ENCODE measurements at places on chromosomes 16 and 17.
A peak's percentile ranks its signal among the peaks of the same experiment; 100 is the strongest.

GRCh38 chr17:7213895-7214299 lies 5.7 kb downstream of the DLG4 start:
- peak; percentile 92 for DNase-seq

DNA sequence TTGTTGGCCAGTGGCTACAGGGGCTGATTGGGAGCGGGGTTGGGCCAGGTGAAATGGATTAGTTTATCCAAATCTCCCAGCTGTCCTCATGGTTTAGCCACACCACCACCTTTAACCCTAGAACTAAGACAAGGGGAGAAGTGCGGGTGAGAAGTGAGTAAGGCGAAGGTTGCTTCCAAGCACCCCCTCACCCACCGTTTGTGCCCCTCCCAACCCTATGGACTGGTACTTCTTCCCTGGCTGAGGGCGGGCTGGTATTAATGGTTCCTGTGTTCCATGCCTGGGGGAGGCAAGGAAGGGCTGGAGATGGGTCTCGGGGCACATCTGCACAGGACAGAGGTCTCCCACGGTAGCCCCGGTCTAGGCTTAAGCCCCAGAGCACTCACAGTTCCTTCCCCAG lies 25.1 kb downstream of the NT5M start:
- no peak for DNase-seq

DNA sequence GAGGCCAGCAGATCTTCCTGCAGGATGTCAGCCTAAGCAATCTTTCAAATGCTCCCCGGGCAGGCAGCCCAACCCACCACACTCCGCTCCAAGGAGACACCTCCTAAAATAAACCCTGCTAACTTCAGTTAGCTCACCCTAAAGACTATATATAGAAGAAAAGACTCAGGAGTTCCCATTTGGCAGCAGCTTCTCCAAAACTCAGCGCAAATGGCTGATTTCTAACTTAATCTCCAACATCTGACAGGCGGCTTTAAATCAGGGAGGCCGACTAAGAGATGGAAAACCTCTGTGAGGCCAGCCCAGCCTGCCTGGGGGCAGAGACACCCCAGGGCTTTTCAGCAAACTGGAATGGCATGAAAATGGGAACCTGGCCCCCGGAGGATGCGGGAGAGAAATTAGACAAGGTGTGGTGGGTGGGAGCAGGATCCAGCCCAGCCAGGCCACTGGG lies 91.6 kb downstream of the XYLT1 start:
- no peak for DNase-seq

GRCh38 chr16:23979441-23979840 lies 143.7 kb downstream of the PRKCB start:
- no peak for DNase-seq

DNA sequence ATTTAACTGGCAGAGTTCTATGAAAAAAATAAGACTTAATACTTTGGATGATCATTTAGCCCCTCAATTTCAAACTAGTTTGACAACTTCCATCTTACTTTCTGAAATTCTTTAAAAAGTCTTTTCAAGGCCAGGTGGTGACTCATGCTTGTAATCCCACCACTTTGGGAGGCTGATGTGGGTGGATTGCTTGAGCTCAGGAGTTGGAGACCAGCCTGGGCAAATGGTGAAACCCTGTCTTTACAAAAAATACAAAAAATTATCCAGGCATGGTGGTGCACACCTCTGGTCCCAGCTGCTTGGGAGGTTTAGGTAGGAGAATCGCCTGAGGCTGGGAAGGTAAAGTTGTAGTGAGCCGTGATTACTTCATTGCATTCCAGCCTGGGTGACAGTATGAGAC lies 154.4 kb downstream of the TANC2 start:
- DNase-seq, result no peak

DNA sequence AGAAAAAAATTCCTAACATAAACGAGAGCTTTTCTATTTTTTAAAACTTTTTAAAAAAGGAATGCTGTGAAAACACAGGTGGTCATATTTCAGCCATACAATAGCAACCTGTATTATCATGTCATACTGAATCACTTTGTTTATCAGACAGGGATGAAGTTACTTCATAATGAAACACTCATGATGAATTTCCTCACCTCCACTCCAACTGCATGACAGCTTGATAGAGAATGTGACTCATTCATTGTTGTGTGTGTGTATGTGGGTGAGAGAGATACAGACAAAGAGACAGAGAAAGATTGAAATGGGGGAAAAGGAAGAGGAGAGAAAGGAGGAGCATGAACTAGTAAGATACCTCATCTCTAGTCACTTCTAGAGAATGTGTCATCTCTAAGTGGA lies 109.0 kb downstream of the SYCE1L start:
- DNase-seq, result no peak

GRCh38 chr16:4426021-4426684 lies 485 bp downstream of the DNAJA3 start:
- no peak for DNase-seq

GRCh38 chr17:60403962-60404361 lies 12.0 kb upstream of the USP32 start:
- DNase-seq, result no peak

GRCh38 chr17:63171428-63172393 lies 205.7 kb downstream of the TANC2 start:
- no peak for DNase-seq

GRCh38 chr16:55660828-55661227 lies 5.0 kb downstream of the SLC6A2 start:
- DNase-seq, result no peak

GRCh38 chr17:38743556-38744171 lies 4.5 kb downstream of the PCGF2 start:
- peak; percentile 40 for DNase-seq

DNA sequence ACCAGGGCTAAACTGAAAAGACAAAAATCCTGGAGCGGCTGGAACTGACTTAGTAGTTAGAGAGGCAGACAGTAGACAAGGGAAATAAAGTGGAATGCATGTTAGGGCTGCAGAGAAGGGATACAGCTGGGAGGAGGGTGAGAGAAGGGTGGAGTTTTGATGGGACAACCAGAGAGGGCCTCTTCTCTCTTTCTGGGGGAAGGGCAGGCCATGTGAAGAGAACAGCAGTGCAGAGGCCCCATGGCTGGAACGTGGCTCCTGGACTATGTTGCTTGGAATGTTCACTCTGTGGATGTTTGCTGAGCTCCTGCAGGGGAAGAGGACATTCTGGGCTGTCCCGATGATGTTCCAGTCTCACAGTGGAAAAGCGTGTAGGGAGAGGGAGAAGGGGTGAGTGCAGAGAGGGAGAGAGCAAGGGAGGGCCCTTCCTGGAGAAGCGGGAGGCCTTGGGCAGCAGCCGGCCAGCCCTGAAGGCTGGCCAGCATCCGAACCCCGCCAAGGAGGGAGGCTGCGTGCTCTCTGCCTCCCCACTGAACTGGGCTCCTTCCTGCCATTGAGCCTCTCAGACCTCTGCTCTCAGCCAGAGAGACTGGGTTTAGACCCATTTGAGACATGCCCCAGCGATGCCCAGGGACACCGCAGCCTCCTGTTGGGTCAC lies 33.1 kb upstream of the GSE1 start:
- DNase-seq, result no peak

- peak; percentile 66 for DNase-seq
Measured at GRCh38 chr17:50947782-50948543, 81.8 kb upstream of the TOB1 start.

DNA sequence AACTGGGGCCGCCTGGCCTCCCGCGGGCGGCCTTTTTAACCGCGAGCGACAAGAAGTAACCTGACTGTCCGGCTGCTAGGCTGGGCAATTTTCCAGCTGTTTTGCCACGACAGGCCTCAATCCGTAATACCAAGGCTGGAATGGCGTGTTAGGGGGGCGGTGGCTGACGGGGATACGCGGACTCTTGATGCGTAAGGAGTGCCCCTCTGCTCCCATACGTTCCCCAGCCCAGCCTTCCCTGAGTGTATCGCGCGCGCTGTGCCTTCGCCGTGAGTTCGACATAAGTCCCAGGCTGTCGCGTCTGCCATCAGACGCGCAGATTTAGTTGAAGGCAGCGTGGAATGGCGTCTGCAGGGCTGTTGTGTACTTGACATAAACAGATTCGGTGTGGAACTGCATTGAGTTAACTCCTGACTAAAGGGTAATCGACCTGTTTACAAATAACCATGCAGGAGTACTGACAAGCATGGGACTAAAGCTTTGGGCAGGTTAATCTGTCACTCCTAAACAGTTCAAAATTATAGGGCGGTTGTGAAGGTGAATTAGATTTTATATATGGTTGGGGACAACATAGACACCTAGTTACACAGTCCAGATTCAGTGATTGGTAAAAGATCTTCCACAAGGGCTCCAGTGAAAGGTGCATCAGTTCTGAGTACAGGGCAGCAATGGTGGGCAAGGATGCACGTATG lies 16.6 kb upstream of the ERN1 start:
- peak; percentile 39 for DNase-seq

DNA sequence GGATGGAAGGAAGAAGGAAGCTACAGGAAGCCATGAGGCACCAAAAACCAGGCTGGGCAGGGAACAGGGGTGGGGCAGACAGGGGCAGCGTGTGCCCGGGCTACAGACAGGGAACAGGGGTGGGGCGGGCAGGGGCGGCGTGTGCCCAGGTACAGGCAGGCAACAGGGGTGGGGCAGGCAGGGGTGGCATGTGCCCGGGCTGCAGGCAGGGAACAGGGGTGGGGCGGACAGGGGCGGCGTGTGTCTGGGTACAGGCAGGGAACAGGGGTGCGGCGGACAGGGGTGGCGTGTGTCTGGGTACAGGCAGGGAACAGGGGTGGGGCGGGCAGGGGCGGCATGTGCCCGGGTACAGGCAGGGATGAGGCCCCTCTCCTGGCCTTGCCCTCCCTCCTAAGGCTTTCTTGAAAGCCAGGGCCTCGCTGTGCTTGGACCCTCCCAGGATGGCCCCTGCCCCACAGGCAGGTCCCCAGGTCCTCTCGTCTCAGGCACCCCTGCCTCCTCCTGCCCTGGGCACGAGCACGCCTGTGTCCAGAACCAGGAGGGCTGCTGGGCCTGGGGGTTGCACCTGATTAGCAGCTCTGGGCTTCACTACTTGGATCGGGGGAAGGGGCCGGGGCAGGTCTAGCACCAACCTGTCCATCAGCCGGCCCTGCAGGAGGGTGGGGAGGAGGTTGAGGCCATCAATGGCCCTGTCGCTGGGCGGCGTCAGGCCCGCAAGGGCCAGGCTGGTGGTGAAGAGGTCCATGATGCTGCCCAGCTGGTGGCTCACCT lies 14.5 kb upstream of the APRT start:
- no peak for DNase-seq

- no peak for DNase-seq
Measured at GRCh38 chr17:63542942-63543821, 7.1 kb upstream of the DCAF7 start.

- no peak for DNase-seq
Measured at GRCh38 chr17:43779145-43780125, 658 bp upstream of the DUSP3 start.

DNA sequence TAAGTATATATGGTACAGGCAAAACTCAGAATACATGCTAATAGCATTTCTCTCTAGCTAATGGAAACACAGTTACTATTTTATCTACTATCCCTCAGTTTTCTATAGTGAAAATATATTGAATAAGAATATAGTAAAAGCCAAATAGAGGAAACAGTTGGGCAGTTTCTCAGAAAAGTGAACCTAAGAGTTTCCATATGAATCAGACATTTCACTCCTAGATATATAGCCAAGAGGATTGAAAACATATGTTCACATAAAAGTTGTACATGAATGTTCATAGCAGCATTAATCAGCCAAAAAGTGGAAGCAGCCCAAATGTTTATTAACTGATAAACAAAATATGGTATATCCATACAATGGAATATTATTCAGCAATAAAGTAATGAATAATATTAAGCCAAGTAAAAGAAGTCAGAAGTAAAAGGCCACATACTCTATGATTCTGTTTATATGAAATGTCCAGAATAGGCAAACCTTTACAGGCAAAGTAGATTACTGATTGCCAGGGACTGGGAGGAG lies 134.6 kb downstream of the CYB561 start:
- DNase-seq, result no peak

GRCh38 chr17:80831491-80831890 lies 160.2 kb upstream of the CHMP6 start:
- no peak for DNase-seq

GRCh38 chr17:66634193-66634592 lies 200.7 kb upstream of the CACNG5 start:
- no peak for DNase-seq

DNA sequence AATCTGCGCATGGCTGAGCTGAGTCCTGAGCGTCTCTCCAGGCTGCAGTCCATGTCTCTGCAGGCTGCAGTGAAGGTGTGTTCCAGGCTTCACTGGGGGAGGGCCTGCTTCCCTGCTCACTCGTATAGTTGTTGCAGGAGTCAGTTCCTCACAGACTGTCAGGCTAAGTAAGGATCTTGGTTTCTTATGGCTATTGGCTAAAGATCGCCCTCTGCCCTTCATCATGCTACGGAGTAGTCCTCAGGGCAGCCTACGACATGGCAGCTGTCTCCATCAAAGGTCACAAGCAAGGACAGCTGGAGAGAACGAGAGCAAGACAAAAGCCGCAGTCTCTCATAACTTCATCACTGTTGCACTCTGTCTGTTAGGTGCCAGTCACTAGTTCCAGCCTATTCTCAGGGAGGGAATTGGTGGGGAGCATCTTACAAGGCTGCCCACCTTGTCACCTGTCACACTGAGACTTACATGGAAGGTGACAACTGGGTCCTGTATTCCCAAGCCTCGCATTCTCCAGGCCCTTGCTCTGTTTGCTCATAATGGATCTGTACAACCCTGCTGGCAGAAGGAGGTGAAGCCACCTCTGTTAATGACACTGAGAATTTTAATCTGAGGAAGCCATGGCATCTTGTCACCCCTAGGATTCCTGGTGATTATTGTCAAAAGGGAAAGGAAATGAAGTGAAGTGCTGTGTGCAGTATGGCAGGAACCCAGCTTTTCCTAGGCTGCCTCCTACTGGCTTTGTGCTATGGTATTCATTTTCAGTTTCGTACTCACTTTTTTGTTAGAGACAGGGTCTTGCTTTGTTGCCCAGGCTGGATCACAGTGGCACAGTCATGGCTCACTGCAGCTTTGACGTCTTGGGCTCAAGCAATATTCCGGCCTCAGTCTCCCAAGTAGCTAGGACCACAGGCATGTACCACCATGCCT lies 43.4 kb downstream of the MFSD11 start:
- DNase-seq, result no peak

- DNase-seq, result no peak
Measured at GRCh38 chr17:52885882-52886281, 727.4 kb upstream of the CA10 start.

- no peak for DNase-seq
Measured at GRCh38 chr16:11697319-11697718, 29.1 kb downstream of the SNN start.

GRCh38 chr17:46117850-46118696 lies 75.2 kb downstream of the KANSL1 start:
- no peak for DNase-seq

DNA sequence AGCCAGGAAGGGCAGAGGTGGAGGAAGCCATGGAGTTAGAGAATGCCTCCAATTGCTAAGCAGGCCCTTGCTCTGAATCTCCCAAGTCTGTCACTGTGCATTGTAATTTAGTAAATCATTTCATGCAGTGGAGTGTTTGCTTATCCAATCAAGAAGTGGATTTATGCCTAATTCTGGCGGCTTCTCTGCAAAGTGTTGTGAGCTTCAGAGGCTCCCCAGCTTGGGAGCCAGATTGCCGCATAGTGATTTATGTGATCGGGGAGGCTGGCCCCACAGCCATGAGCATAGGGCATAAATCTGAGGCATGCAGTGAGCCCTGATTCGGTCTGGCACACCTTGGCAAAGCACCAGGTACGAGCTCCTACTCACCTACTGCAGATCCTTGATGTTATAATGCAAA lies 520.8 kb downstream of the HS3ST4 start:
- no peak for DNase-seq

GRCh38 chr16:30948667-30949649 lies at the start of gene ORAI3:
ORAI3 (plus strand) TSS chr16:30949068; CDS start chr16:30949290, 222 bp downstream.
- no peak for DNase-seq

GRCh38 chr17:45915263-45915662 lies 20.9 kb downstream of the MAPT start:
- no peak for DNase-seq

- DNase-seq, result no peak
Measured at GRCh38 chr17:79691931-79692330, 38.8 kb upstream of the ENPP7 start.

Measured in NCI-H1092 (cell line).